ENCODE measurements at places on chromosomes 12 and 14.

GRCh38 chr14:100590726-100591452 is 3.7 kb upstream of the BEGAIN start:
- DNase-seq: no peak

- DNase-seq: no peak
Measured at GRCh38 chr14:54722791-54723432, 156.0 kb downstream of the SAMD4A start.

DNA sequence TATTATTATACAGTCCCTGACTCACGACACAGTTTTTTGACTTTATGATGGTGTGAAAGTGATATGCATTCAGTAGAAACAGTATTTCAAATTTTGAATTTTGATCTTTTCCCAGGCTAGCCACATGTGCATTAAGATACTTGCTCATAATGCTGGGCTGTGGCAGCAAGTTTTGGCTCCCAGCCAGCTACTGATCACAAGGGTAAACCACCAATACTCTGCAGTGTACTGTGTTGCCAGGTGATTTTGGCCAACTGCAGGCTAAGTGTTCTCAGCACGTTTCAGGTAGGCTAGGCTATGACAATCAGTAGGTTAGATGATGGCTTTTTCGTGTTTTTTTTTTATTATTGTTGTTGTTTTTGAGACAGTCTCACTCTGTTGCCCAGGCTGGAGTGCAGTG is 69.4 kb upstream of the ACTN1 start:
- DNase-seq: no peak

GRCh38 chr14:44955528-44955927 is 6.2 kb downstream of the KLHL28 start:
- no peak for DNase-seq

- DNase-seq: no peak
Measured at GRCh38 chr12:32033406-32033805, 73.2 kb upstream of the BICD1 start.

DNA sequence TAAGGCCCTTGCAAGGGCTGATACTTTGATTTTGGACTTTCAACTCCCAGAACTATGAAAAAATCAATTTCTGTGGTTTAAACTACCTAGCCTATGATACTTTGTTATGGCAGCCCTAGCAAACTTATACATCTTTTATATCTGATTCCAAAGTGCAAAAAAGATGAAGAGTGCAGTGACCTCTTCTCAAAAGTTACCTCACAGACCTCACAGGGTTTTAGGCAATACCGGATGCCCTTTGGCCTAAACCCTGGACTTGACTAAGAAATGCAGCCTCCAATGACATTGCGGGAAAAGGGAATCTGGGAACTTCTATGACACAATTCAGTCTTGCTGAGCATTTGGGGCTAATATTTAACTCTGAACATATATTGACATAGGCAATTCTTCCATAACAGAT is 63.3 kb downstream of the IGF1 start:
- DNase-seq: no peak

- no peak for DNase-seq
Measured at GRCh38 chr14:100391173-100391572, 68.0 kb downstream of the SLC25A47 start.

GRCh38 chr14:96385385-96385784 is 6.5 kb upstream of the AK7 start:
- DNase-seq: no peak

DNA sequence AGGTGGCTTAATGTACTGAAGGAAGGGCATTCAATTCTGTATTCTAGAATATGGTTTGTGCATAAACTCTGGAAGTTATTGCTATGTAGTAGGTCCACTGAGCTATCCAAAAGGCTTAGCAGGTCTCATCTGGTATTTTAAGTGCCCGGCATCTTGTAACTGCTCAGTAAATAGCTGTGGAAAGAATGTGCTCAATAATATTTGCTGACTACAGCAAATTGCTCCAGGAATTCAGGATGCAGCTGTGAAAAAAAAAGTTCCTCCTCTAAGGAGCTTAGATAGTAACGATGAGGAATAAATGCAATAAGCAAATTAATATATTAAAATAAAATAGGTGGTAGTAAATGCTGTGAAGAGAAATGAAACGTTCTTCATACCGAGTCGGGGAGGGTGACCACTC is 857.1 kb downstream of the AACS start:
- no peak for DNase-seq

DNA sequence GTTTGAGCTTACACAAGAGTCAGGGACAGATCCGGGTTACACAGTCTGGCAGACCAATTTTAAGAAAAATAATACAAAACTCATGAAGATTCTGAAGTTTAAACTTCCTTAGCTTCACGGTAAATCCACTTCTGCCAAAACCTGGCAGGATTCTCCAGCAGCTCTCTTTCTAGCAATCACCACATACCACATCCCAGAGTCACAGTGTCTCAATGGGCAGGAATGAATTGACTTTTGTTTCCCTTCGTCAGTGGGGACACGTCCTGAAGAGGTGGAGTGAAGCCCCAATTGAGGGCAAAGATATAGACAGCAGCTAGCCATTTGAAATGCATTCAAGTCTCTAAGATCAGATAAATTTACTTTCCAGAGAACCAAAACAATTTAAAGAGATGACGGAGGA is 117.1 kb upstream of the ARHGAP5 start:
- no peak for DNase-seq

DNA sequence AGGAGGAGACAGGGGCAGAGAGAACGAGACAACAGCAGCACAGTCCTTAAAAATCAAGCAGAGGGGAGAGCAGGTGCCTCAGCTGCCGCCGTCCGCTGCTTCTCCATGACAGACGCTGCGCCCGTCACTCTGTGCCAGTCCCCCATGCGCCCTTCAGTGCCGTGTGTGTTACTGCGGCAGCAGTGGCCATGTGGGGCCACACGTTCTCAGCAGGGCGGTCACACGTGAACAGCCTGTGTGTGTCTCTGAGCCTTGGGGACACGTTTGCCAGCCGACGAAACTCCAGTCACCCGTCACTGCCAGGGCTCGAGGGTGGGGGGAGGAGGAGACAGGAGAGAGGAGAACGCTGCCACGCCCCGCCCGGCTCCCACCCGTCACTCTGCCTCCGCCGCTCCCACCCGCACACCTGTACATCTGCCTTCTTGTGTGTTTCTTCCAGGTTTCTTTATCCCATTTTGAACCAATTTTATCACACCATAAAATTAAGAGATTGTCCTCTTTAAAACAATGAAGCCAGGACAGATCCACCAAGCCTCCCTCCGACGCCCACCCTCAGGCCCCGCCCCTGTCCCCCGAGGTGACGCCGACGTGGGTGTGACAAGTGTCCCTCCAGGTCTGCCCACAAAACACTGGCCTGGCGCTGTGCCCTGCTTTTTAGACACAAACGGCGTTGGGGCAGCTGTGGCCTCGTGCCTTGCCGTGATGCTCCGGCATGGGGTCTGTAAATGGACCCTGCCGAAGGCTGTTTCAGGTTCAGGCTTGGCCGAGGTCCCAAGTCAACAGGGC is 58.2 kb downstream of the GALNT9 start:
- no peak for DNase-seq

DNA sequence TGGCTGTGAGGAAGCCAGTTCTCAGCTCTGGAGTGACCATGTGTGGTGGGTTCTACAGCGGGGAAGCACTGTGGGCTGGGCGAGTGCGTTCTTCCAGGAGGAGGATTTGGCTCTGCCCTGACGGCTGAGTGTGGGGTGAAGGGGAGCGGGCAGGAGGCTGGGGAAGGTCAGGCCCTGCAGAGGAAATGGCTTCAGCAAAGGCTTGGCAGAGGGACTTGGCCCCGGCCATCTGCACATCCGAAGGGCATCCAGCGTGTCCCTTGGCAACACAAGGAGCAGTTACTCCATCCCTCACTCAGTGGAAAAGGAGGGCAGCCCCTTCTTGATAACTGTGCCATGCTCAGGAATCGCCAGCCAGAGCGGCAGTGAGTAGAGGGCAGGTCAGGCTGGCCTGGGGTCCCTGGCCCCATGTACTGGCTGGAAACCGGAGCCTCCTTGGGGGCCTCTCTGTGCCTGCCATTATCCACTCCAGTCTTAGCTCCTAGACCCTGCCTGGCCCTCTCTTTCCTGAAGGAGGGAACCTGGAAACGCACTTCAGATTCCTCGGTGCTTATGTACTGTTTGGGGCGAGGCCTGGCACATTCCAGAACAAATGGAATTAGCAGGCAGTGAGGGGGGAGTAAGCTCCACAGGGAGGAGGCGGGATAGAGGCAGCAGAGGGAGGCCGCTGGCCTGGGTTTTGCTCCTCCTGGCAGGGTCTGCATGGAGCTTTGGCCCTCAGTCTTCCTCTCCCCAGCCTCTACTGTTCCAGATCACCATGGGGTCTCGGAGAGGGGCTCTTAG is 133.6 kb upstream of the NCOR2 start:
- DNase-seq: no peak

DNA sequence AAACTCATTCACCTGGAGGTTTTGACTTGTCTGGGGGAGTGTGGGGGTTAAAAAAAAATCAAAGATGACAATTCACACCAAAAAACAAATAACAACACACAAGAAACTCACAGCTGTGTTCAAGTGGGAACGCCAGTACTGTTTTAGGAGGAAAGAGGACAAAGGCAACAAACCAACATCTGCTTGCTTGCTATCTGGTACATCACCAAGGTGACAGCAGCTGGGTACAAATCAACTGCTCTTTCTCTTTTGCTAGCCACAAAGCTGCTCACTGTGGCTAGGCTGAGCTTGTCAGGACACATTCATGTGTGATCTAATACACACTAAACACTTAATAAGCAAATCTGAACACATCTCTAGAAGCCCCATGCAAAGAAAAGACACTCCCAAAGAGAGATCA is 128.0 kb upstream of the RAP1B start:
- no peak for DNase-seq

GRCh38 chr12:107917912-107918800 is 143.7 kb downstream of the ASCL4 start:
- DNase-seq: no peak

DNA sequence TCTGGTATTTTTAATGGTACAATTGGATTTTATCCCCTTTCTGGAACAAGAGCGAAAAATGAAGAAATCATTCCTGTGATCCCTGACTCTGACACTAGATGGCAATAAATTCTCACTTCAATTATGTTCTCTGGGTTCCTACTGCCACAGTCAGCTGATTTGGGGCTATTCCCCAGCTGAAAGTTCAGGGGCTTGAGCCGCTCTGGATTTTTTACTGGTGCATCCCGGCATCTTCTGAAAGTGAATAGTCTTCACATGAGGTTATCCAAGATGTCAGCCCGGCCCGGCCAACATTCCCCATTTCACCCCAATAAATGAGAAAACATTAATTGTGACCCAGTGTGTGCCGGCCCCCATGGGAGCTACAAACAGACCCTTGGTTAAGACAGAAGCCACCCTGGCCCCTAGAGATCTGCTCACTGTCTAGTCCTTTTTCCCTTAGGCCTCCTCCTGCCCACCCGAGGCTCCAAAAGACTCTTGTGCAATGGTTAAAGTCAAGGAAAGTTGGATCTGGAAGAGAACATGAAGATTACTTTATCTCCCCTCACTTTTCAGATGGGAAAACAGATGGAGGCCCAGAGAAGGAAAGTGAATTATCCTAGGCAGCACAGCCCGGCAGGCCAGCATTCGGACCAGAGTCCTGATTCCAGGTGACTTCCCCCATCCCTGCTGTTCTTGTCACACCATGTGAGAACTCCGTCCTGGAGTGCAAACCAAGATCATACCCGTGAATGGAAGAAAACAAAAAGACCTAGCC is 20.8 kb downstream of the CKAP4 start:
- no peak for DNase-seq

DNA sequence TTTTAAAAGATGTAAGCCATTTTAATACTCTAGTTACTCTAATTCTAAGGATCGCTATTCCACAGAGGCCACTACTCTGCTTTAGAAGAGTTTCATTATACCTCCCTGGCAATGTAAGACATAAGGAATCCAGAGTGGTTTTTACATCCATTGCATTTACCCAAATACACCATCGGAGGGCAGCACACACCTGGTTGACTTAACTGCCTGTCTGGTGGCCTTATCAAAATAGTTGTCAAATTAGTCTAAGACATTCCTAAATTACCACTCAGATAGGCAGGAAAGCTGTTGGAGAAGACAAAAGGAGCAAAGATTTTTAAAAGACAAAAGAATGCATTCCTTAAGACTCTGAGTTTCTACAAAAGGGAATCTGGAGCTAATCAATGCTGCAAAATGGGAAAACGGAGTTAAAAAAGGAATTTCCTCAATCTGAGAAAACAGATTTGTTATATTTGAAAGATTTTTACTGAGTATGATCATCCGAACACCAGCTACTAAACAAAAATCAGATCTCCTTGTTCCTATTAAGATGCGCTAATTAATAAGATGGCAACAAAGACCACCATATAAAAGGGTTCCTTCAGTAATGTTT is 33.8 kb upstream of the FGD4 start:
- no peak for DNase-seq

DNA sequence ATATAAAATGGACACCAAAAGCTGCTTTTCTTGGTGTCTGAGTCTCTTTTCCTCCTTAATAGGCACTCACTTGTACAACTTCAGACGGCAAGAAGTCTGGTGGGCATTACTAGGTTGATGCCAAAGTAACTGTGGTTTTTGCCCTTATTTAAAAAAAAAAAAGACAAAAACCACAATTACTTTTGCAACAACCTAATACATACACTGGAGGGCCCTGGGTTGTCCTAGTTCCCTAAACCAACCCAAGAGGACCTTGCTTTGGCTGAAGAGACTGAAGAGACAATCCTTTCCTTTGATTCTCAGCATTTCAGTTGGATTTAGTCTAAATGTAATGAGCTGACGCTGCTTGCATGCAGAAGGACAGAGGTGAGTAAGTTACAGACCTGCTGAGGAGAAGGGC is 16.2 kb upstream of the PLEKHG3 start:
- DNase-seq: no peak

GRCh38 chr14:99576304-99576703 is 27.7 kb downstream of the CCDC85C start:
- no peak for DNase-seq

DNA sequence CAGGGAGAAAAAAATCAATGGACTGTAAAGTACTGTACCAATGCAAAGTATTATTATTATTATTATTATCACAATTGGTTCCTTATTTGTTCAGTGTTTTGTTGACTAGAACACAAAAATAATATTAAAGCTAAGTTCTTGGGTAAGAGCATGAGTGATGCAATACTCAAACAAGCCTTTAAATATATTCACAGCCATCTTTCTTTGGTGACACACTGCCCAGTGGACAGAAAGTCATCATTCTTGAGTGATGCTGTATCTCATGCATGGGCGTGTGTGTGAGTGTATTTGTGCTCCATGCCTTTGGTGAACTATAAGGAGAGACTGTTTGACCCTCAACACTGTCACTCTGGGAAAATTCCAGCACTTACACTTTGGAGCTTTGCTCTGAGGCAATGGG is 93.6 kb downstream of the KCNK10 start:
- no peak for DNase-seq

- DNase-seq: no peak
Measured at GRCh38 chr12:45586486-45586885, 143.0 kb upstream of the ARID2 start.

- no peak for DNase-seq
Measured at GRCh38 chr14:68487805-68488590, 304.9 kb downstream of the ZFP36L1 start.

GRCh38 chr12:131797588-131797934 is 30.6 kb upstream of the MMP17 start:
- no peak for DNase-seq

DNA sequence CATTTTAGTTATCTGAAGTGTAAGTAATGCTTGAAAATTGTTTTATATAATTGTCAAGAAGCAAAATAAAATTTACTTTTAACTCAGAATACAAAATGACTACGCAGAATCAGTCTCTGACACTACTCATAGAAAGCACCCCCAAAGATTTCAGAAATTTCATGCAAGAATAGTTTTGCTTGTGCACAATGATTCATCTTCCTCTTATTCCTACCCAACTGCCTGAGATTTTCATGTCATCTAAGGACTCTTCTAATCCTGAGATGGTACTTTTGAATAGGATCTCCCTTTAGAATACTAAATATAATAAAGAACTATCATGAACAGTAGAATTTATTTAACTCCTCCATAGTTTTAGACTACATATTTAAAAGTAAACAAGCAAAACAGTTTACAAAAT is 485.3 kb upstream of the MGAT4C start:
- no peak for DNase-seq
